ENCODE measurements at places on chromosomes 7 and 10. TPM values are rescaled to one million over a fixed set of nuclear protein-coding genes. Genes with fewer than 3 reads are reported as not detected.

- no peak for DNase-seq
These were observed 138.4 kb upstream of the NFE2L3 start for GRCh38 chr7:26013551-26014083.

GRCh38 chr10:22321156-22321923 is 441 bp downstream of the BMI1 start:
- peak; percentile 40 for DNase-seq

DNA sequence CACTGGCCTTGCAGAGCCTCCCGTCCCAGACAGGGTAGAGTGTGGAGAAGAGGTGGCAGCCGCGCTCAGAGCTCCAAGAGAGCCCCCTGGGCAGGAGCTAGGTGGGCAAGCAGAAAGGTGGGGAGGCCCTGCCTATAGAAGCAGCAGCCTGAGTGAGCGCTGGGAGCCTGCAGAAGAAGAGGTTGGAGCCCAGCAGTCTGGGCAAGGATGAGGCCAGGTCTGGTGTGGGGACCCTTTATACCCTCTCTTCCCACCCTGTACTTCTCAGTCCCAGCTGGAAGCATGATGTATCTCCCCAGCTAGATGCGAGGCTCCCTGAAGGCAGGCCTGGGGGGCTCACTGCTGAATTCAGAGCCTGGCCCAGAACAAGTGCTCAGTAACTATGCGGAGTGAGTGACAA is 44.5 kb upstream of the ZMIZ1 start:
- DNase-seq = no peak

DNA sequence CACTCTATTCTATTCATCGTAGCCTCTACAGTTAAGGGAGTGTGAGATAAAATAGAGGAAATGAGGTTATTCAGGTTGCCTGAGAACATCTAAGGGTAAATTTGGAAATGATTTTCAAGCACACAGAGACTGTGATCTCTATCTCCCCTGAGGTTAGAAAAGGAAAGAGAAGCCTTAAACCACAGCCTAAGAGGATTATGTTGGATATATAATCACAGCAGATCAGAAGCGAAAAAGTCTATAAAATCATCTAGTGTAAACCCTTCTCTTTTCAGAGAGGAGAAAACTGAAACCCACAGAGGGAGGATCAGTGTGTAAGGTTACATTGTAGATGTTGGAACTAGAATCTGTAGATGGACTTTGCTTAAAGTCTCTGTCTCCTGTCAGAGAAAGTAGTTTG is 90.6 kb upstream of the SEMA3E start:
- DNase-seq = no peak

- peak; percentile 64 for DNase-seq
These were observed 23.6 kb upstream of the SEMA3C start for GRCh38 chr7:80942261-80943041.

ABCF2 gene
- 19.8 TPM for total RNA-seq

CCDC3 gene
- 5.0 TPM for total RNA-seq

All from upper lobe of left lung (tissue), 6 donors.